ENCODE measurements at places on chromosomes 2 and 18. TPM values are rescaled to one million over a fixed set of nuclear protein-coding genes. Genes with fewer than 3 reads are reported as not detected.

GRCh38 chr2:154832711-154833110 lies 134.2 kb downstream of the KCNJ3 start:
- H3K4me1 ChIP-seq = no peaks in the 10 kb centered on the region
- no peak overlapping the region for H3K27ac ChIP-seq

DNA sequence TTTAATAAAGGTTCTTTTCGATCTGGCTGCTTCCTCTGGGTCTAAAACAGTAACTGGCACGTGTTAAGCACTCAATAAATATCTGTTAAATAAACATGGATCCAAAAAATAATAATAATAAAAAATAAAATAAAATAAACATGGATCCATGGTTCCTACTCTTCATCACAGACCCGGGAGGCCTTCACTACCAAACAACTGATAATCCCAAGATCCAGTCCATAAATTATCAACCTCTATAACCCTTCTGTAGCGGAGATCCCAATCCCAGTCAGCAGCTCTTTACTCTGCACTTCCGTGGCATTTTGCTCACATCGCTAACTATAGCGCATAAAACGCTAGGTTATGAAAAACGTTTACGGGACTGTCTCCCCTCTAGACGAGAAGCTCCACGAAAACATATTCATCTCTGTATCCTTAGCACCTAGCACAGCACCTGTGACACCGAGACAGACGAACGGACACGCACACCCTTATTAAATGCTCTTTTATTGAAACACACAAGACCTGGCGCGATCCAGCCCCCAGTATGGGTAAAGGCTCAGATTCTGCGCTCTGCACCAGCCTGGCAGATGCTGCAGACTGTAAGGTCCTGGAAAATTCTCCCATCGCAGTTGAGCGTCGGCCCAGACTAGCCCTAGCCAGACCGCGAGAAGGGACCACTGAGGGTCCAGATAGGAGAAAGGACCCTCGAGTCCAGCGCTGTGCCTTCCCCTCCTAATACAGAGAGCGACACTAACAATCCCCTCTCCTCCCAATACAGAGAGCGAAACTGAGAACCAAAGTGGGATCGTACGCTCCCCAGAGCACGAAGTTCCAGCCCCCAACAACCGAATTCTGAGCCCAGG lies 770 bp downstream of the NBAS start:
- H3K27me3 ChIP-seq = peaks cover under 1% of the 10 kb centered on the region
- H3K4me1 ChIP-seq = peaks cover 19% of the 10 kb centered on the region
- H3K4me3 ChIP-seq = peak overlapping the region; percentile 98
- DNase-seq = peak; percentile 16

DNA sequence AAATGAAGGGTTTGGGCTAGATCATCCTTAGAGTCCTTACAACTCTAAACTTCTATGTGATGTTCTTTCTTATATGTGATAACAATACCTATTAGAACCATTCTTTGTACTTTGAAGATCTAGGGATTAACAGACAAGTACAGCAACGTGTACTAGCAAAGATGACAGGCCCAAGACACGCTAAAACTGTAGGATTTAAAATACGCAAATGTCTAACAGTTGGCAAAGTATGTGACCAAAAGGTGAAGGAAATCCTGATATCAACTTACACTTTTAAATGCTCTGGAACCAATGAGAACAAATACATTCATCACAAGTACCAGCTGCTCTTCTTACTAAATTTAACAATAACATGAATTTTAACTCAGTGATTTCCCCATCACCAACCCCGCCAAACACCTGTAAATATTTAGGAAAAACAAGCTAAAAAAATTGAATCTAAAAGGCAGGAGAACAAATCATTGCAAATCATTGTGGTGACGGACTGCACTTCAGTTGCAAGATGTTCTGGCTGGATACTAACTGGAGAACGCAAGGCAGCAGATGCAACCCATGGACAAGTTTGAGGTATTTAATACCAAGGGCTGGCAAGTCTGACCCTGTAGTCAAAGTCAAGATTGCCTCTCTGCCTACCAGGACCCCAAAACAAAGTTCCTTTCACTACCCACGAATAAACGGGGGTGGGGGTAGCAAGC lies 1.4 kb downstream of the ANKRD44 start:
- H3K4me3 ChIP-seq = peak overlapping the region; percentile 86
- H3K27me3 ChIP-seq = no peaks in the 10 kb centered on the region
- DNase-seq = no peak
- H3K36me3 ChIP-seq = peaks cover 30% of the 10 kb centered on the region

CAVIN2 gene
- total RNA-seq = not detected

- no peaks in the 10 kb centered on the region for H3K36me3 ChIP-seq
- H3K4me3 ChIP-seq = no peak overlapping the region
- H3K27ac ChIP-seq = no peak overlapping the region
- no peaks in the 10 kb centered on the region for H3K4me1 ChIP-seq
These were observed 257.3 kb upstream of the APCDD1 start for GRCh38 chr18:10197097-10197496.

- H3K4me1 ChIP-seq = no peaks in the 10 kb centered on the region
- H3K27me3 ChIP-seq = no peaks in the 10 kb centered on the region
- DNase-seq = no peak
- H3K4me3 ChIP-seq = no peak overlapping the region
- no peaks in the 10 kb centered on the region for H3K36me3 ChIP-seq
These were observed 1002.8 kb upstream of the NRXN1 start for GRCh38 chr2:52034706-52035105.

DNA sequence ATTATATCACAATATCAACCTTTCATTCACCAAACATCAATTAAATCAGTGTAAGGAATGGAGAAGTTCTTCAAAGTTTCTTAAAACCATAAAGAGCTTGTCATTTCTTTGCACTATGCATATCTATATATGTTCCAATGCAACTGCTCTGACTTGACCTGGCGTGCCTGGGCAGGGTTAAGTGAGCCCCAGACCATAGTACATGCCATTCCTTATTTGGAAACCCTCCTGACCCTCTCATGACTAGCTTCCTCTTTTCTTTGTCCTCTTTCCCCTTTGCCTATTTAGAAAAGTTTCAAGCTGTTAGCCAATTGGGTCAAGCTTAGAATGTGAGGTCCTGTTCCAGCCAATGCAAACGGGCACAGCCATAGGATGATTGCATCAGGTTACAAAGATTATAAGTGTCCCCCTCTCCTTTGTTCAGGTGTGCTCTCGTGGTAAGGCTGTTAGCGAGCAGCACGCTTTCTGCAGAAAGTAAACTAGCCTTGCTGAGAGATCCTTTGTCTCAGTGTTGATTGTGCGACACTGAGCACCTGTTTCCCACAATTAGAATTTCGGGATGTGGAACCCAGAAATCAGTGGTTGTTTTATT lies 78.2 kb upstream of the UXS1 start:
- no peak overlapping the region for H3K27ac ChIP-seq
- H3K4me1 ChIP-seq = peaks cover 16% of the 10 kb centered on the region
- DNase-seq = no peak
- no peak overlapping the region for H3K4me3 ChIP-seq

GRCh38 chr2:134207589-134208209 lies 46.2 kb upstream of the MGAT5 start:
- H3K36me3 ChIP-seq = no peaks in the 10 kb centered on the region
- no peaks in the 10 kb centered on the region for H3K27me3 ChIP-seq
- peaks cover 14% of the 10 kb centered on the region for H3K4me1 ChIP-seq
- no peak overlapping the region for H3K27ac ChIP-seq
- DNase-seq = peak; percentile 54

DNA sequence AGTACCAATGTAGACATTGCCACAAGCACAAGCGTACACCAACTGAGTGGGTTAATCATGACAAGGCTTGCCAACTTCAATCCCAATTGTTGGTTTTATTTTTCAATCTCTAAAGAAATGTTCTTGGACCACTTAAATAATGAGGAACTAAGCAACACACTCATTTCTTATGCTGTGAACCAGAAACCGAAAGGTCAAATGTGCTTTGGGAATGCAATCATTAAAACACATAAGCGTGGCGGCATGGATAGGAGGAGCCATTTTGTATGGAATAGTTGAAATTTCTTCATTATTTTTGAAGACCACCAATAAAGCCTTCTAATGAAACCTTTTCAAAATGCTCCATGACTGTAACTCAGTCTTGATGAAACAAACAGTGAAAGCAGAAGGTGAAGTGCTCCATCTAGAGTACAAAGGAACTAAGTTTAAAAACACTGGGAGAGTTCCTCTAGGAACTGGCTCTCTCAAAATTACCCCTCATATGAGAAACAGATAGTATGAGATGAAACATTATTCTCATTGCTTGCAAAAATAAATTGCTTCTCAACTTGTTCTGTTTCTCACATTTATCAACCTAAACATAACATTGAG lies 113.2 kb upstream of the CHST9 start:
- no peaks in the 10 kb centered on the region for H3K27me3 ChIP-seq
- no peak for DNase-seq
- no peaks in the 10 kb centered on the region for H3K4me1 ChIP-seq
- no peaks in the 10 kb centered on the region for H3K36me3 ChIP-seq
- H3K27ac ChIP-seq = no peak overlapping the region

GRCh38 chr2:78775291-78775690 lies 250.2 kb upstream of the REG3G start:
- H3K27me3 ChIP-seq = no peaks in the 10 kb centered on the region
- H3K36me3 ChIP-seq = no peaks in the 10 kb centered on the region
- H3K4me3 ChIP-seq = no peak overlapping the region
- DNase-seq = no peak

GRCh38 chr2:199471443-199472057 lies 13.8 kb upstream of the SATB2 start:
- H3K36me3 ChIP-seq = no peaks in the 10 kb centered on the region
- peak; percentile 53 for DNase-seq
- H3K27ac ChIP-seq = no peak overlapping the region

- H3K27me3 ChIP-seq = no peaks in the 10 kb centered on the region
- H3K4me1 ChIP-seq = peaks cover 18% of the 10 kb centered on the region
- no peak overlapping the region for H3K4me3 ChIP-seq
These were observed 28.1 kb upstream of the INPP4A start for GRCh38 chr2:98416383-98417159.

CLASP1 gene
- total RNA-seq = 45.5 TPM

Data from activated naive CD8-positive, alpha-beta T cell treated with anti-CD3 and anti-CD28 coated beads for 36 hours (primary cell).